ENCODE measurements at places on chromosomes 4 and X. TPM values are rescaled to one million over a fixed set of nuclear protein-coding genes. Genes with fewer than 3 reads are reported as not detected.
A peak's percentile ranks its signal among the peaks of the same experiment; 100 is the strongest.

Gene TCEAL9
- total RNA-seq, result 95.6 TPM

GRCh38 chr4:151567056-151567455, 158.1 kb downstream of the FHIP1A start:
- DNase-seq, result no peak

Gene KLB
- total RNA-seq, result not detected

Gene TLR2
- total RNA-seq, result 10.0 TPM

DNA sequence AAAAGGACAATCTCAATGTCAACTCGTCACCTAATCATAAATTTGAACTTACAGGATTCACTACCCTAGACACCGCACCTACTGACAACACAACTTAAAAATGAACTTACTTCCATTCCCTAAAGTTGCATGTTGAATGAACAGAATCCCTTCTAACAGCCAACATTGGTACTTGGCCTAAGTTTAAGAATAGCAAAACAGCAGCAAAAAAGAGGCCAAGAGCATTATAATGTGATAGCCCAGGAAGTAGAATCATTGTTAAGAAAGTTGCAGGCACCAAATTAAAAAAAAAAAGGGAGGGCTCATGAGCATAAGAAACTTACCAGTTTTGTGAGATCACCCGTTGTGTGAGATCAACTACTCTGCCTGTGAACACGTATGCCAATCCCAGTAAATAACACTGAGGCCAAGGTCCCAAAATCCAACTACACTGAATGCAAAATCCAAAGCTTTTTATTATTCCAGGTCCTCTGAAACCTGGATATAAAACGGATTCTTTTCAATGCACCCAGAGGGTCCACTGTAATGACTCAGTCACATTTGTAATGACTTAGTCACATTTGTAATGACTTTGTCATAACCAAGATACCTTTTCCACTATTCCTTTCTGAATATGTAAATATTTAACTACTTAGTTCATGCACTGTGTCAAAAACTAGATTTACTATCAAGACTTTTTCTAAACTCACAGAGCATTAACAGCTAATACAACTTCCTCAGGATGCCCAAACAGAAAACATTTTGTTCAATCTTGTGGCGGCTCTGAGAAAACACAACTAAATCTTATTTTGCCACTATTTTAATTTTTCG, 6.8 kb downstream of the HNRNPDL start:
- DNase-seq, result no peak

DNA sequence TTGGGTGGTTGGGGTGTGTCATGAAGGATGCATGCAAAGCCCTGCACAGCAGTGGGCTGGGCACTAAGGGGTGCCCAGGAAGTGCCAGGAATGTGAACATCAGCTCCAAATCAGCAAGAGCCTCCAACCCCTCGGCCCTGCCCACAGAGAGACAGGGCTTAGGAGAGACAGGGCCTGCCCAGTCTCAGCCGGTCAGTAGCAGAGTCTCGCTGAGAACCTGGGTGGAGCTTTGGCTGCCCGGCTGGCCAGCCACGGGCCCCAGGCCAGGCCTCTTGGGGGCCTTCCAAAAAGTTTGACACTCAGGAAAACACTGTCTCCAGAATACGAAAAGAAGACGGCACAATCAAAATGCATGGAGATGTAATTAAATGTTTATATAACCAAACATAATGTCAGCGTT, 4.3 kb upstream of the MXD4 start:
- DNase-seq, result peak; percentile 54

DNA sequence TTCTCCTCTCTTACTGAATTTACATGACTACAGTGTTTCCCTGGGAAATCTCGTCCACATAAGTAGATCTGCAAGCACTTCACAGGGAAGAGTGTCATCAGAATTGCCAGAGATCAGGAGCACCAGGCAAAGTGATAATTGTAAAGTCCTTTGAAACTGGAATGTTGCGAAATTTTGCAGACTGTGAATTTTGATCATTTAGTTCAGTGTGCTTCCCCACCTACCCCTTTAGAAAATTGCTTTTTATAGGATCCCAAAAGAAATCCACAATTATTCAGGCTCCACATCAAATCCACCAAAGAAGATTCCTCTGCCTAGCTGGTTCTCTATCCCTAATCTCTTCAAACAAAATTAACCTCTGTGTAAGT, 10.2 kb downstream of the PTCHD1 start:
- DNase-seq, result no peak

Gene SPANXA2
- total RNA-seq, result not detected

Gene MAGEC2
- not detected for total RNA-seq

- DNase-seq, result no peak
Observed at GRCh38 chr4:4519297-4519894, 22.5 kb downstream of the STX18 start.

DNA sequence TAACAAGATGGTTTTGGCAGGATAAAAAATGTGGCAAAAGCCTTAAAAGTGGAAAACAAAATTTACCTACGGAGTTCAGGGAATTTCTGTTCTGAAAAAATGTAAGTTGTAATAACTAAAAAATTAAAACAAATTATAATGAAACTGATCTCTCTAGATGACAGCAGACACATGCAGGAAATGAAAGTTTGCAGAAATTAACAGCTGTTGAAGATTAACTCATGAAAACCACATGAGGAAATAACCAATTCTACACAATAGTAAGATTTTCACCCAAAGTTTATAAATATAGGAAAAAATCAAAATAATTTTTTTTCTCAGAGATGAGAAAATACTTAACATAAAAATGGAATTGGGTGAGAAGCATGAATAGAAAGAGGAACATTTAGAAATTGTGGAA, 47.5 kb upstream of the UGT2B15 start:
- DNase-seq, result no peak

- DNase-seq, result no peak
Observed at GRCh38 chr4:134747108-134747805, 545.7 kb upstream of the PABPC4L start.

Gene FRG1
- 93.2 TPM for total RNA-seq

Gene AMER1
- total RNA-seq, result 11.9 TPM

Gene PDE5A
- 41.8 TPM for total RNA-seq

DNA sequence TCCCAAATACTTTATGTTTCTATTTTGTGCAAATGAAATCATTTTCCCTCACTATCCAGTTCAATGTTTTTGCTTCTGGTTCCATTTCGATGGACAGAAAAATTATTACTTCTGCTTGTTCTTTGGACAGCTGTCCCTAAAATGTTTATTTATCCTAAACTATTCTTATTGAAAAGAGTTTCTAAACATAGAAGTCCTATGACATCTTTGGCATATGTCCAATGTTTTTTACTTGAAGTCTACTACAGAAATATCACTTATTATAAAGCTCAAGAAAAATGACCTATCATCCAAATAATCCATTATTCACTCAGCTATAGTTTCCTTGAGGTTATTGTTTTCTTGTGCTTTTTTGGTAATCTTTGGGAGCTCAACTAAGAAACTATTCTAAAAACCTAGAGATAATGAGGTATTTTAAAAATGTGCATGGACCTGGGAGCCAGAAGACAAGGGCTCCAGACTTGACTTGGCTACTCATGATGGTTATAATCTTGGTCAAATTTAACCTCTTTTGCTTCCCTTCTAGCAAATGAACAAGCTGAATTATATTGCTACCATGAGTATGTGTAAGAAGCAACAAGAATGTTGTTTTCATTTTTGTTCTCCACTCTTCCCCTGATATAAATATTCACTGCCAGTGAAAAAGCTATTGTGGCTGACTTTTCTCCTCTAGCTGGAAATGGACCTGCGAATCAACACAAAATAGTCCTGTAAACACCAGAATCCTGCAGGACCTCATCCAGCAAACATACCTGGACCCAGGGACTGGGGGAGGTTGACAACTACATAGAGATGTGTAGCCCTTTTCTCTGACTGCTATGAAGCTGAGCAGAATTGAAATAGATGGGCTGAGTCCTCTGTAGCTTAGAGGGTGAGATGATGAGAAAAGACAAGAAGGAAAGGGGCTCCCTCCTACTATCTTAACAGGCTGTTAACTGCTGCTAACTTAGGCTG, 137.4 kb downstream of the FRYL start:
- no peak for DNase-seq

DNA sequence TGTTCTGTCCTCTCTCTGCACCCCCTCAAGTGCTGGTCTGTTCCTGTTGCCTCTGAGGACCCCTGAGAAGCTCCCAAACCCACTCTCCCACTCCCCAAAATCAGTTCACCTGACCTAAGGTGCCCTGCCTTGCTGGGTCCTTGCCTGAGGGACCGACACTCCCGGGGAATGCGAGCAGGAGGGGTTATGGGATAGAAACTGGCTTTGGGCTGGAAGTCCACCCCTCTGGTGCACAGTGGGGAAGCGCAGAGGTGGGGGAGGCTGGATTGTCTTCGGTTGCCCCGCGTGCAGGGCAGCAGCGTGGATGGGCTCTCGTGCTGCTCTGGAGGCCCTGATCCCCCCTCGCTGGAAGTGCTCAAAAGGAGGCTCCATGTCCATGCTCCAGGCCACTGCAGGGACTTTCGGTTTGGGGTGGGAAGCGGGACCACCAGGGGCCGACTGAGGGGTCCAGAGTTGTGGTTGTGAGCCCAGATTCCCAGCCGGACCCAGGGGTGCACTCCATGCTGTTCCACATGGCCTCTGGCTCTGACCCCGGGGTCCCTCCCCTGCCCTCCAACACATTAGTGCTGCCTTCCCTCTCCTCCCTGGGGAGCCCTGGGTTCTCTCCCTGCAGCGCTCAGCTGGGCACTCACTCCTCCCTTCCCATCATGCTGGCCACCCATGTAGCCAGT, 7.6 kb downstream of the SORCS2 start:
- no peak for DNase-seq

- peak; percentile 44 for DNase-seq
Observed at GRCh38 chr4:3047464-3048286, 26.7 kb downstream of the HTT-AS start.

DNA sequence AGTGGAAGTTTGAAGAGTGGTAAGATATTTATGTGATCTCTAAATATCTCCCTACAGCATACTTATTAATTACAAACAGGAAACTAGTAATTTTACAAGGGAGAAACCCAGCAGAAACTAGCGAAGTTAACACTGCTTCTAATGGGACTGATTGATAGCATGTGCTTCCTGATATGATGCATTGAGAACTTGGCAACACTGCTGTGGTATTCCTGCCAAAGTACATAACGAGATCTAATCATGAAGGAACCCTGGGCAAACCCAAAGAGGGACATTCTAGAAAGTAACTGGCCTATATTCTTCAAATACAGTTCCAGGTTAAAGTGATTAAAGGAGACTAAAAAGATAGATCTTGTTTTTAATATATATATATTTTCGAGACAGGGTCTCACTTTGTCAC, 4.6 kb upstream of the GPR34 start:
- DNase-seq, result no peak

Gene SATL1
- 0.48 TPM for total RNA-seq

DNA sequence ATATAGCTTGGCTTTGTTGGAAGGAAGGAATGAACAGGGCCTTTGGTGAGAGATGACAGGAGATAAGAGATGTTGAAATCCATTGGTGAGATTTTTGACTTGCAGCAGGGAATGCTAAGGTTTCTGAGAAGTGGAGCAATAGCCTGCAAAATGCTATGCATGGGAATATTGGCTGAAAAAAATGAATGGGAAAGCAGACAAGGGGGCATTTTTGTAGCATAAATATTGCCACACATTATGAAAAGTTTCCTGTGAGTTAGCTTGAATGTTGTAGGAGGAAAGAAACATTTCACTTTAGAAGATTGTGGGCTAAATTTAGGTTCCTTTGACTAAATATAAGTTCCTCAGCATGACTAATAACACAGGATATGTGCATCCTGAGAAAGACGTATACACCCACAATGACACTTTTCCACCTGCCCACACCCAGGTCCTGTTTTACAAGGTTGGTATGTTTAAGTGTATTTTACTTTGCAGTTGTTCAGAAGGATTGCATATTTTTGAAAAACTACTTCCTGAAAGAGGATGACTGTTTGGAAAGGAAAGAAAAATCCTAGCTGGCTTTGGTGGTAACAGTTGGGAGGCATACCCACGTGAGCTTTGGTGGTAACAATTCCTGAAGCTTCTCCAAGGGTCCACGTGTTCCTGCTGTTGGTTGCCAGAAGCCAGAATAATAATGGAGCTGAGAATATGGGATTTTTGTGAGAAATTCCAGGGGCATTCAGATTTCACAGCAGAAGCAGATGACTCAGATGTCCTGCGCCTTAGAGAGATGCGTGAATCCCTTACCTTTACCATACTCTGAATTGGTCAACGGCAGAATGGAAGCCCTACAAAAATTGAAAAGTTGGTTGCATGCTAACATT, 28.5 kb downstream of the PHEX start:
- DNase-seq, result no peak

Gene TBX22
- not detected for total RNA-seq

DNA sequence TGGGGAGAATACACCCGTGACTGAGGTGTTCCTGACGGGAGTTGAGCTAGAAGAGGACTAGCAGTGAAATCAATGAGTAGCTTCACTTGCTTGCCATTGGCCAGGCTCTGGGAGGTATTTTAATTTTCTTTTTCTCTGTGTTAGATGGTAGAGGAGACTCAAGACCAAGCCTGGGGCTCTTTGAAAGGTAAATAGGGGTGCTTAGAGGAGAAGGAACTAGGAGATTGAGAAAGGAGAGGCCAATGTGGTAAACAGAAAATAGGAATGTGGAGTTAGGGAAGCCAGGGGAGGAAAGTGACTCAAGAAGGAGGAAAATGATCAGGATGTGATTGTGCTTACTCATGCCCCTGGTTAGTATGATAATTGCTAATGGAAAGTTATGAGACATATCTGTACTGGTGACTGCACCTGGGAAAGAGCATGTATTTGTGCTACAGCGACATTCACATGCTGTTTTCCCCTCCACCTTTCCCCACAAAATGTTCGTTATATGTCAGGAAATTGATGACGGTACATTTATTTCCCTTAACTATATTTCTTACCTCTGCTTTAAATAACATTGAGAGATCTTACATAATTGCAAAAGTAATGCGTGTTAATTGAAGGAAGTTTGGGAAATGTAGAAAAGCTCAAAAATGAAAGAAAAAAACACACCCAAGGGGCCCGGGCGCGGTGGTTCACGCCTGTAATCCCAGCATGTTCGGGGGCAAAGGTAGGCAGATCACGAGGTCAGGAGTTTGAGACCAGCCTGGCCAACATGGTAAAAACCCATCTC, 16.9 kb upstream of the LRBA start:
- DNase-seq, result no peak

GRCh38 chr4:134326866-134327265, 125.3 kb upstream of the PABPC4L start:
- DNase-seq, result no peak

Gene ARHGAP36
- total RNA-seq, result not detected

GRCh38 chr4:152243896-152244595, 291.8 kb downstream of the FBXW7 start:
- DNase-seq, result no peak

GRCh38 chr4:40231316-40231863, 34.6 kb downstream of the RHOH start:
- DNase-seq, result no peak

Gene TXK
- 3.1 TPM for total RNA-seq

Gene NXF2
- not detected for total RNA-seq

DNA sequence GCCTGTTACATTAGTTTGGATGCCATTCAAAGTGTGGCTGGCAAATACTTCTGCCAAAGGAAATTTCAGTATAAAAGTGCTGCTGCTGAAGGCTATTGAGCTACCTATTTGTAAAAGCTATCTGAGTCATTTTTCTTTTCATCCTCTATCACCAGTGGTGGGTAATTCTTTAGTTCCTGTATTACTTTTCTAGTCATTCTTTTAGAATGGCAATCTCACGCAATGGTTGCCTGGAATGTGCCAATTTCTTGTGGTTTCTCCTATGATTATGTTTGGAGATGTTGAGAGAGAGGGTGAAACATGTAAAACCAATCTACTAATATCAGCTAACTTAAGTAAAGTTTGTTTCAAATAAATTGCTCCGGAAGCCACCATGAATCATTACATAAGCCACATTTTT, 685.0 kb downstream of the RAPGEF2 start:
- no peak for DNase-seq

- DNase-seq, result no peak
Observed at GRCh38 chr4:124183926-124184325, 528.6 kb downstream of the ANKRD50 start.
